CD8-positive, alpha-beta memory T cell (primary cell): ENCODE measurements at places on chromosomes 4 and X. TPM values are rescaled to one million over a fixed set of nuclear protein-coding genes. Genes with fewer than 3 reads are reported as not detected.

GRCh38 chr4:77132652-77133312, 24.2 kb upstream of the CCNG2 start:
- no peaks in the 10 kb centered on the region for H3K4me1 ChIP-seq
- DNase-seq: no peak
- peaks cover 3% of the 10 kb centered on the region for H3K27me3 ChIP-seq

GRCh38 chrX:56000174-56000573, 232.0 kb upstream of the KLF8 start:
- no peak overlapping the region for H3K27ac ChIP-seq
- H3K36me3 ChIP-seq: no peaks in the 10 kb centered on the region
- no peaks in the 10 kb centered on the region for H3K27me3 ChIP-seq
- H3K4me3 ChIP-seq: no peak overlapping the region
- H3K4me1 ChIP-seq: no peaks in the 10 kb centered on the region
- no peak for DNase-seq

DNA sequence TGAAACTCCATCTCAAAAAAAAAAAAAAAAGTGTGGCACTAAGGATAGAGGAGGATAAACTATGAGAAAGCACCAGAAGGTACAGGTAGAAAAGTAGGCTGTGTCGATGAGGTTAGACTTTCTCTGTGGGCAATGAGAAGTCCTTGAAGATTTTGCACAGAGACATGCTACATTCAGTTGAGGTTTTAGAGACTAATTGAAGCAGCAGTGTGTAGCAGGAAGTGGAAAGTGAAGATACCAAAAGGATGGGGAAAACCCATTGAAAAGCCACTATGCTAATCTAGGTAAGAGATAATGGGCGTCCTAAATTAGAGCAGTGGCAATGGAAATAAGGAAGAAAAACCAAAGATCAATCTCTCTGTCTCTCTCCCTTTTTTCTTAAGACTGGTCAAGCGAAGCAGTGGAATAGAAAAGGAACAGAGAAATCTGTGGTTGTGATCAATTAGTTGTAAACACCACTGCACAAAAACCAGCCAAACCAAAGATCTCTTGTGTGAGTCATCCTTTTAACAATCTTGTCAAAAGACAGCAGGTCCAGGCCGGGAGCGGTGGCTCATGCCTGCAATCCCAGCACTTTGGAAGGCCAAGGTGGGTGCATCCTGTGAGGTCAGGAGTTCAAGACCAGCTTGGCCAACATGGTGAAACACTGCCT, 3.5 kb downstream of the SPINK2 start:
- no peak overlapping the region for H3K27ac ChIP-seq
- H3K4me1 ChIP-seq: peaks cover 25% of the 10 kb centered on the region
- no peak for DNase-seq
- H3K27me3 ChIP-seq: no peaks in the 10 kb centered on the region

Gene TNIP3
- 13.7 TPM for total RNA-seq

DNA sequence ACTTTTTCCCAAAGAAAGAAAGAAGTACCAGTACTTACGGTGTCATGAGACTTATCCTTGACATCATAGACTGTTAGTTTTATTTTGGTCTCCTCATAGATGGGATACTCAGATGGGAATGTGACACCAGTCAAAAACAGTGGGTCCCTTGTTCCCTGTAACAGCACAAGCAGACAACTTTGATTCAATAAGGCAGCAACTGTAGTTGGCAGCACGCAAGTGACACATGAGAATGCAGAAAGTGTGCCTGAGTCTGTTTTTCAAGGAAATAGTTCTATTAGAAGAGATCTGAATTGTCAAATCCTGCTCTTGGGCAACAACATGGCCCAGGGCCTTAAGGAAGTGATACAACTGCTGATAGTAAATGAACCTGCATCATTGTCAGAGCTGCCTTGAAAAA, 443.2 kb downstream of the INPP4B start:
- peak overlapping the region; percentile 73 for H3K4me3 ChIP-seq
- no peak for DNase-seq
- peaks cover 54% of the 10 kb centered on the region for H3K4me1 ChIP-seq

- H3K27me3 ChIP-seq: no peaks in the 10 kb centered on the region
- H3K4me1 ChIP-seq: no peaks in the 10 kb centered on the region
- DNase-seq: no peak
Measured at GRCh38 chr4:7634661-7635251, 200.0 kb upstream of the PSAPL1 start.

- H3K36me3 ChIP-seq: no peaks in the 10 kb centered on the region
- H3K4me3 ChIP-seq: peak overlapping the region; percentile 26
- no peak overlapping the region for H3K27ac ChIP-seq
- peaks cover 18% of the 10 kb centered on the region for H3K4me1 ChIP-seq
- DNase-seq: peak; percentile 78
Measured at GRCh38 chrX:45771560-45772340, 571.1 kb upstream of the DIPK2B start.

Gene SERTM2
- not detected for total RNA-seq

Gene FATE1
- not detected for total RNA-seq

Gene REELD1
- 0.46 TPM for total RNA-seq

Gene SYN1
- 0.35 TPM for total RNA-seq

Gene IL3RA
- total RNA-seq: 0.44 TPM

Gene PHEX
- total RNA-seq: 20.8 TPM

- DNase-seq: no peak
- no peak overlapping the region for H3K4me3 ChIP-seq
- H3K27me3 ChIP-seq: peaks cover 6% of the 10 kb centered on the region
Measured at GRCh38 chrX:71912156-71912555, 1.5 kb downstream of the NHSL2 start.

Gene PCDH18
- total RNA-seq: not detected

GRCh38 chrX:123961268-123962005, at the start of gene STAG2:
STAG2 (plus strand) TSS chrX:123961706; CDS start chrX:124022628, 60,922 bp downstream.
- H3K36me3 ChIP-seq: no peaks in the 10 kb centered on the region
- peak; percentile 56 for DNase-seq
- H3K4me3 ChIP-seq: peak within 1 kb of the TSS; percentile 91
- peak within 1 kb of the TSS; percentile 93 for H3K27ac ChIP-seq
- H3K27me3 ChIP-seq: no peaks in the 10 kb centered on the region

GRCh38 chr4:163747293-163747692, 252.8 kb downstream of the TMA16 start:
- H3K4me1 ChIP-seq: no peaks in the 10 kb centered on the region
- no peaks in the 10 kb centered on the region for H3K36me3 ChIP-seq
- DNase-seq: no peak

Gene SPANXD
- not detected for total RNA-seq

Gene LGI2
- total RNA-seq: not detected

DNA sequence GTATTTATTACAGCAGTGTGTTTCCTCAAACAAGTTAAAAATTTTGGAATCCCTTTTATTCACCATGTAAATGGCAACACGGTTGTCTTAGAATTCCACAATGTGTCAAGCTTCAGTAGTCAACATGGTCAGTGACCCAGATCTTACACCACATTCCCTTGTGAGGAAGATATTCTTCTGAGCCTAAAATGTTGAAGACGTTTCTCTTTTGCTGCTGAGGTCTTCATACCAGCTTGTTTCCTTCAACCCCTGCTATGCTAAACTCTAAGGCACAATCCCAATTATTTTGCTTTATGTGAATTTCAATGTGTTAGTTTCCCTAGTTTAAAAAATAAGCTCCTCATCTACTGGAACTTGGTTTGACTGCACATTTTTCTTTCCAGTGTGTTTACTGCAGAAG, 17.6 kb upstream of the LDB2 start:
- no peak for DNase-seq
- H3K4me3 ChIP-seq: no peak overlapping the region
- H3K4me1 ChIP-seq: no peaks in the 10 kb centered on the region
- no peaks in the 10 kb centered on the region for H3K27me3 ChIP-seq
- no peaks in the 10 kb centered on the region for H3K36me3 ChIP-seq
- no peak overlapping the region for H3K27ac ChIP-seq

- H3K4me3 ChIP-seq: no peak overlapping the region
- H3K4me1 ChIP-seq: peaks cover 19% of the 10 kb centered on the region
- DNase-seq: no peak
Measured at GRCh38 chr4:1219566-1219950, 29.4 kb downstream of the CTBP1 start.

DNA sequence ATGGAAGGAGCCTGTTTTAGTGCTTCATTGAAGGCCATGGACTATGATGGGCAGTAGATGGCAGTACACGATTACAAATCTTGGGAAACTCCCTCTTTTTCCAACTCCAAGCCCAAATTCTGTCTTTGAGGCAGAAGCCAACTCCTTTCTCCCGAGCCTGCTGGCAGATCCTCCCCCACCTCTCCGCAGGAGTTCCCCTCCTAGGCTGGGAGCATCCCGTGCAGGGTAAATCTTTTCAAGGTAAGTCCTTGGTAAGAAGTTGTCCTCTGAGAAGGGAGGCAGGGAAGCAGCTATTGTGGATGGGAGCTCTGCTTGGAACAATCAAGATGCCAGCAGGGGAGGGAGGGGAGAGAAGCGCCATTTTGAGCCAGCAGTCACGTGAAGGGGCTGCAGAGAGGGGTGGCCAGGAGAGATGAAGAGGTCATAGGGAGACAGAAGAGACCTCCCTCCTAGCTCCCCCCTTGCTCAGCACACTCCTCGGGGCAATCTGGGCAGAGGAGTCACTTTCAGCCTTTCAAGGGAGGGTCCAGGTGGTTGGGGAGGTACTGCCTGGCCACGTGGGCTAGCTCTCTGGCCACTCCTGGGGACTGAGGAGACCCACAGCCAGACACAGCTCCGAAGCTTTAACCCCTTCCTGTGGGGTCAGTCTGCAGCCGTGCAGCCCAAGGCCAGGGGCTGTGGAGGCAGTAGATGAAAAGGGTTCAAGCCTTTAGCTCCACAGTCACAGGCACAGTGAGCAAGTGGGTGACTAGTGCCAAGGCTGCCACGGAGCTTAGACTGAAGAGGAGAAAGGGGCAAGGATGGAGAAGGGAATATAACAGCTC, 9.6 kb downstream of the CC2D2A start:
- no peaks in the 10 kb centered on the region for H3K4me1 ChIP-seq
- H3K36me3 ChIP-seq: no peaks in the 10 kb centered on the region
- H3K27me3 ChIP-seq: no peaks in the 10 kb centered on the region
- H3K4me3 ChIP-seq: no peak overlapping the region

Gene ANAPC4
- total RNA-seq: 37.7 TPM

- no peaks in the 10 kb centered on the region for H3K27me3 ChIP-seq
- no peaks in the 10 kb centered on the region for H3K4me1 ChIP-seq
- H3K4me3 ChIP-seq: no peak overlapping the region
- no peak overlapping the region for H3K27ac ChIP-seq
Measured at GRCh38 chr4:189124149-189124758, 816.4 kb upstream of the FRG1 start.

Gene FMR1NB
- not detected for total RNA-seq

DNA sequence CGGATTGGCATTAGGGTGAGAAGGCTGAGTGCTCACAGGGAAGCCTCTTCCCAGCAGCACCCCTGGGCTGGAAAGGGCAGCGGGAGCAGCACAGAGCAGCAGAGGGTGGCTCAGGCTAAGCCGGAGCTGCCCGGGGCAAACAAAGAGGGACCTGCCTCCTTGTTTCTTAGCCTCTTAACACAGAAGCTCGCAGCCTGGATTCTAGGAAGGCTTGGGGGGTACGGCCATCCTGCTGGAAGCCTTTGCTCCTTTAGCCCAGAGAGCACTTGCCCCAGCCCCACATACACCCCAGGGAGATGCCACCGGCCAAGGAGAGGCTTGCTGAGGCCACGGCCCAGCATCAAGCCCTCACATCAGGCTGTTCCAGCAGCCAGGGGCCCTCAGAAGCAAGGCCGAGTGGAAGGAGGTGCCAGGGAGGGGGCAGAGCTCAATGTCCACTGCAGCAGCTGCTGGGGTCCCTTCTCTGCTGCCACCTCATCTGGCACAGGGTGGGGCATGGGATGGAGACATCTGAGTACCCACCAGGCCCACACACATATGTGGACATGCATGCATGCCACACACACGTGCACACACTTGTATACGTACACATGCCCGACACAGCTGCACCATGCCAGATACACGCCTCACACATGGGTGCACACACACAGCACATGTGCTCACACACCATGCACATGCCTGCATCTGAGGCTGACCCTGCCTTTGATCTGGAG, 20.3 kb upstream of the SPON2 start:
- H3K4me3 ChIP-seq: no peak overlapping the region
- peaks cover 2% of the 10 kb centered on the region for H3K4me1 ChIP-seq
- H3K36me3 ChIP-seq: peaks cover 8% of the 10 kb centered on the region
- no peak for DNase-seq

Gene ATP1B4
- total RNA-seq: not detected

DNA sequence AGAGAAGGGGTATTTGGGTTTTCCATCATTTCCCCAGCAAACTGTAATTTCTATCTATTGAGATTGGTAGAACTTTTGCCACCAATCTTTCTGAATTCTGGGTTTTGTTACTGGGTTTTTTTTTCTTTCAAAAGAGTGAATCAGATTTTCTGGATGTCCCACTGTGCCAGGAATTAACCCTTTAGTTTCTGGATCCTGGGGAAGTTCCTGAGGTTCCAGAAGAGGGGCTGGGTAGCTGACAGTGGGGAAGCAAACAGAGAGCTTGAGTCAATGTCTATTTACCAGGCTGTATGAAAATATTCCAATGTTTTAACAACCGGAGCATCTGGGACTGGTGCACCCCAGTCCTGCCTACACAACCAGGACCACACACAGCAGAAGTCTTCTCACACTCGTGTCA, 25.8 kb upstream of the SOD3 start:
- H3K4me3 ChIP-seq: no peak overlapping the region
- no peaks in the 10 kb centered on the region for H3K36me3 ChIP-seq
- H3K27ac ChIP-seq: no peak overlapping the region

Gene ETDA
- total RNA-seq: not detected

GRCh38 chr4:21209860-21210259, 509.6 kb downstream of the PACRGL start:
- H3K4me1 ChIP-seq: no peaks in the 10 kb centered on the region
- H3K27me3 ChIP-seq: no peaks in the 10 kb centered on the region
- no peak overlapping the region for H3K4me3 ChIP-seq
- H3K27ac ChIP-seq: no peak overlapping the region
- DNase-seq: no peak
- no peaks in the 10 kb centered on the region for H3K36me3 ChIP-seq

GRCh38 chrX:47321823-47322371, 48.5 kb upstream of the ZNF157 start:
- no peak overlapping the region for H3K4me3 ChIP-seq
- no peak overlapping the region for H3K27ac ChIP-seq
- H3K4me1 ChIP-seq: no peaks in the 10 kb centered on the region
- DNase-seq: no peak
- no peaks in the 10 kb centered on the region for H3K27me3 ChIP-seq

Gene PABPC1L2B
- total RNA-seq: not detected

Gene TLR6
- total RNA-seq: 1.2 TPM

DNA sequence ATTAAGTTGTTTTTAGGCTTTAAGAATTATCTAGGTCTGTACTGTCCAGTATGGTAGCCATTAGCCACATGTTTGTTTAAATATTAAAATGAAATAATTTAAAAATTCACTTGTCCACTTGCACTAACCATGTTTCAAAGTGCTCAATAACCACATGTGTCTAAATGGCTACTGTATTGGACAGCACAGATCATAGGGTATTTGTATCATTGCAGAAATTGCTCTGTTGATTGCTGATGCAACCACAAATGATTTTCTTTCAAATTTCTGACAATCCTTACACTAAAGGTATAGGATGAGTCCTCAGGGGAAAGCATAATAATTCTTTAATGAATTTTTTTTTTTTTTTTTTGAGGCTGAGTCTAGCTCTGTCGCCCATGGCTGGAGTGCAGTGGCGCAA, 84.9 kb downstream of the KDM6A start:
- peaks cover 30% of the 10 kb centered on the region for H3K4me1 ChIP-seq
- H3K36me3 ChIP-seq: no peaks in the 10 kb centered on the region
- no peaks in the 10 kb centered on the region for H3K27me3 ChIP-seq
- no peak overlapping the region for H3K4me3 ChIP-seq
- no peak for DNase-seq
